GM12878 (cell line): ENCODE measurements at places on chromosomes 5 and 9.

GRCh38 chr5:132525299-132525724, 18.0 kb downstream of the IL5 start:
- DNase-seq: peak; percentile 97

GRCh38 chr9:99239341-99240060, 17.4 kb downstream of the SEC61B start:
- DNase-seq: no peak

GRCh38 chr5:118439831-118440230, 548.5 kb downstream of the DTWD2 start:
- DNase-seq: no peak

DNA sequence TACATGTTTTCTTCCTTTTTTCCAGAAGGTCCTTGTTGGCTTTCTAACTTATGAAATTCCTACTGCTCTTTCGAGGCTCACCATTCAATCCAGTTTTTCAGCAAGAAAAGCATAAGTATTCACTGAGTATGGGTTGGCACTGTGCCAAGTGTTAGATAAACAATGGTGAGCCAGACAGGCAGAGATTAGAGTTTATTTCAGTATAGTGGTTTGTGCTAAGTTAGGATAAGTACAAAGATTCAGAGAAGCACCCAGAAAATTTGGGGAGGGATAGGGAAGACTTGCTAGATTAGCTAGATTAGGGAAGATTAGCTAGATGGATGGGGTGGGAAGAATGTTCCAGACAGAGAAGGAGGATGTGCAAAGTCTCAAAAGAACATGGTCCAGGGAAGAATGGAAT, 122.9 kb downstream of the OXCT1 start:
- DNase-seq: no peak

DNA sequence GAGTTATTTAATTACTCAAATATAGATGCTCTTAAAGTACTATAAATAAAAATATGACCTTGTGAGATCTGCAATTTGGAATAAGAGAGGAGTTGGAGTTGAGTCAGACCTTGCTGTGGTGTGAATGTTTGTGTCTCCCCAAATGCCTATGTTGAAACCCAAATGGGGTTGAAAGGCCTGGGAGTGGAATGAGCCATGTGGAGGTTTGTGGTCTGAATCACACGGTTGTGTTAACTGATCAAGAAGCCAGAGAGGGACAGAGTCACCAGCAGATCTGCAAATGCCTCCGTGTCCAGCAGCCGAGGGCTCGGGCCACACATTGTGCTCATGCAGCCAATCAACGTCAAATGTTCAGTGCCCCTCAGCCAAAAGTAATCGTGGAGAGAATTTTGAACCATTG, 404.4 kb downstream of the ICE1 start:
- no peak for DNase-seq
